ENCODE measurements at places on chromosomes 3 and 15.

- DNase-seq = peak; percentile 4
Observed at GRCh38 chr15:72511536-72511935, 37.4 kb downstream of the ARIH1 start.

DNA sequence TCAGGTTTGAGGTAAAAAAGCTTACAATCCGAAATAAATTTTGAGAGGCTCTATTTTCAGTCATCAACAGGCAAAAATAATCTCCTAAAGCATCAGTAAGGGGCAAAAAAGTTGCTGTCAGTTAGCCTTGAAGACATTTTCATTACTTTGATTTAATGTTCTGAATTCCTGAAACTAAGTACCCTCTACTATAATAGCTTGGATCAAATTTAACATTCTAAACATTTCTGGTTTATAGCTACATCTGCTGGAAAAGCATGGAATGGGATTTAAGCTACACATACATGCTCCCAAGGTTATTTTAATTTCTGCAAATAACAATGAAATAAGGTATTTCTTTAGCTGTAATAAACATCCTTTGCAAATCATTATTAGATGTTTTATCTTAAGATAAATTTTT is 245.4 kb downstream of the ULK4 start:
- peak; percentile 37 for DNase-seq

- no peak for DNase-seq
Observed at GRCh38 chr3:155317211-155317610, 23.7 kb upstream of the STRIT1 start.

- peak; percentile 6 for DNase-seq
Observed at GRCh38 chr15:78682004-78682651, 41.1 kb upstream of the CHRNB4 start.

DNA sequence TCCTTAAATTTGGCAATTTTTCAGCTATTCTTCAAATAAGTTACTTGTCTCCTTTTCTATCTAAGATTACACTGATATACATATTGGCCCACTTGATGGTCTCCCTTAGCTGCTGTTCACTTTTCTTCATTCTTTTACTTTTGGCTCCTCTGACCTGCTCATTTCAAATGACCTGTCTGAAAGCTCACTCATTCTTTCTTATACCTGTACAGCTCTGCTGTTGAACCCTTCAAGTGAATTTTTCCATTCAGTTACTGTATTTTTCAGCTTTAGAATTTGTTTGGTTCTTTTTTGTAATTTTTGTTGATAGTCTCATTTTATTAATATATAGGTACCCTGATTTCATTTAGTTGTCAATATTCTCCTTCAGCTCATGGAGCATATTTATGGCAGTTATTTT is 39.7 kb downstream of the MNS1 start:
- no peak for DNase-seq

- peak; percentile 71 for DNase-seq
Observed at GRCh38 chr15:68106656-68107055, 52.5 kb downstream of the PIAS1 start.

GRCh38 chr15:88127432-88127790 is 129.1 kb downstream of the NTRK3 start:
- DNase-seq = peak; percentile 77

- no peak for DNase-seq
Observed at GRCh38 chr3:94359996-94360395, 297.1 kb downstream of the NSUN3 start.

DNA sequence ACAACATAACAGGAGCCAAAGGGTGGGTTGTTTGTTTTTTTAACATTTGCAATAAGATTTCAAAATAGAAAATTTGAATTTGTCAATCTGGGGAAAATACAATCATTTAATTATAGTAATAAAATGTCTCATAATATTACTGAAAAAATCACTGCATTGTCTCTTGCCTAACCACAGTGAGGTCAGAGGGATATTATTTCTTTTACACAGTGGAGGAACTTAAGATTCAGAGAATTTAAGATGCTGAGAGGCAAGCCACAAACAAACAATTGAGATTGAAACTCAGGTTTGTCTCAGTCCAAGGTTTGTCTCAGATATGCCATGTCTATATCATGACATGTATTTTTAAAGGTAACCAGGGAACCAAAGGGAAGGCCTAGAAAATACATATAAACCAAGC is 428.7 kb downstream of the FOXP1 start:
- DNase-seq = no peak

GRCh38 chr15:33048255-33048654 is 146.3 kb downstream of the FMN1 start:
- no peak for DNase-seq

GRCh38 chr3:125440559-125440955 is 65.4 kb upstream of the ZNF148 start:
- DNase-seq = no peak

- DNase-seq = no peak
Observed at GRCh38 chr3:58612830-58613229, 35.6 kb upstream of the FAM107A start.

DNA sequence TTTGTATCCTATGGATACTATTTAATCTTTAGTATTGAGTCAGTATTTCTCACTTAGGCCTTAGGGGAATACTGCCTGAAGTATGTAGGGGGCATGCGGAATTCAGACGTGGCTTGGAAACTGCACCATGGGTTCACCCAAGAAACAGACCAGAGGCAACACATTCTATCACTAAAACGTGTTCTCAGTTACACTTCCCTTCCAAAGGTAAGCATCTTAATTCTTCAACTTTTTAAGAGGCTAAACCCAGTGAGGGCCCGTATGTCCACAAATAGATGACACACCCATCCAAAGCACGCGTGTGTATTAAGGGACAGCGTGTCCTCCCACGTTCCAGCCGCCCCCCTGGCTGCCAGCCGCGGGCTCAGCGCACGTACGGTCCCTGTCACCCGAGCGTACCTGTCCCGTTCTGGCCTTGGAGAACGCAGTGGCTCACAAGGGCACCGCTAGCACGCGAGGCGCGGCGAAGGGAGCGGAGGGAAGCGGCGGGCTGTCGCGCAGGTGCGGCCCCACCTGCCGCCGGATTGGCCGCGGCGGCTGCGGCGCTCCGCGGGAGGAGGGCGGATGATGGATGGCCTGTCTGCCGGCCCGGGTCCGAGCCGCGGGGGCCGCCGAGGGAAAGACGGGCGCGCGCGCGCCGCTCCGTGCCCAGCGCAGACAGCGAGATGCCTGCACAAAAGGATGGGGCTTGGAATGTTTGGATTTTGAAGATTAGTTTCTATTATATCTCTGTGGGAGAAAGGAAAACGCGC is 1003.9 kb upstream of the NR2F2 start:
- DNase-seq = peak; percentile 52

DNA sequence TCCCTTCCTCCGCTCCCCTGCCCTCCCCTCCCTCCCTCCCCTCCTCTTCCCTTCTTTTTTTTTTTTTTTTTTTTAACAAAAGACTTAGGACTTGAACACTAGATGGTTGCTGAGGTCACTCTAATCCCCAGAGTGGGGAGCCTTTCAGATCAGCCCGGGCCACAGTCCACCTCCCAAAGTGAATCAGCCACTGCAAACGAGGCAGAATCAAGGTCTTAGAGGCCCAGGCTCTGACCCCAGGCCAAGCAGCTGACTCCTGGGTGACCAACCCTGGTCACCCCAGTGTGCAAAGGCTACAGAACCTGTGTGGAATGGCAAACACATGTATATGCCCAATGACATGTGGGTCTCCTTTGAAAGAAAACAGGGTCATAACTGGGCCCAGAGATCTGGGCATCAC is 18.3 kb upstream of the EHD4 start:
- DNase-seq = no peak

- DNase-seq = no peak
Observed at GRCh38 chr3:62332017-62332416, 41.3 kb downstream of the FEZF2 start.

DNA sequence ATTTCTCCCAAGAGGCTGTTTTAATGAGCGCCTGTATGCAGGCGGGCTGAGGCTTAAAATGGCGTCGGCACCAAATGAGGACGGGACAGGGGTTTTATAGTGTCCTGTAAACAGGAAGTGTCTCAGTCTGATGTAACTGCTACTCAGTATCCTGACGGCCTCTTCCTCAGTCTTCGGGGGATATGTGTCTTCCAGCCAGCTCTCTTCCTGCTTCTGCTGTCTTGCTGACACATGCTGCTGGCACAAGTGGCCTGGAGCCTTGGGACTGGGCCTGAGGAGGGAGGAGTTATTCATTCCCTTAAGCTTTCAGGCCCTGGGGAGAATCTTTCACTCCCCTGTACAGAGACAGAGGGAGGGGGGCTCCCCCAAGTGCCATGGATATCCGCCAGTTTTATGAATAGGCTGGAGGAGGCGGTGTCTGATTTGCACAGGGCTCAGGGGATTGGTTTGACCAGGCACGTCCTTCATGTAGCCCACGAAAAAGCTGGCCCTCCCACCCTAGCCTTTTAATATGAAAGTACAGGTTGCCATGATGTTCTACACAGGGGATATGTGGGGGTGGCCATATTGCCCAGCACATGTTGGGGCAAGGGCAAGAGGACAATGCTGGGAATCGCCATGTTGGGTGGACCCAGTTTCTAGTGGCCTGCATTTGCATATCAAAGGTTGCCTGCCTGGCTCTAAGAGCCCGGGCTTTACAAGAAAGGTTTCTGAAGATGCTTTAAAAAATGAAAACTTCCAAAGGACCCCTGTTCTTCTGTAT is 19.9 kb downstream of the NDUFB4 start:
- DNase-seq = peak; percentile 37

- DNase-seq = no peak
Observed at GRCh38 chr15:27042646-27043045, 71.7 kb downstream of the GABRG3 start.

- peak; percentile 73 for DNase-seq
Observed at GRCh38 chr3:71247221-71247957, 336.1 kb downstream of the FOXP1 start.

- DNase-seq = no peak
Observed at GRCh38 chr3:115800489-115801075, 177.3 kb downstream of the GAP43 start.

DNA sequence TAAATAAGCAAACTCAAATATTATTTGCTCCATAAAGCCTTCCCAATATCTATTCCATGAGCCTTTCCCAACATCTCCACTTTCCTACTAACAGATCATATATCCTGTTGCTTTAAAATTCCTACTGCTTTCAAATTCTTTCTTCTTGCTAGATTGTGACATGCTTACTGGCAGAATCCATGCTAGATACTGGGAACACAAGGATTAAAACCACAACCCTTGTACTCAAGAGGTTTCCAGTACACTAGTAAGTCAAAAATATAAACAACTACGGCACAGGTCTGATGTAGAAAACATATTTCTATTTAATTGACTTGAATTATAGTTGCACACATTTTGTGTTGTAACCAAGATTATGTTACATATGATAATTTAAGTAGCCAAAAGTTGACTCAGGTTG is 275.0 kb downstream of the ZBTB20 start:
- no peak for DNase-seq

GRCh38 chr3:34053626-34054025 is 255.2 kb downstream of the PDCD6IP start:
- DNase-seq = no peak

- no peak for DNase-seq
Observed at GRCh38 chr3:190266913-190267290, 55.3 kb downstream of the CLDN1 start.

GRCh38 chr3:3600665-3601340 is 198.4 kb upstream of the LRRN1 start:
- DNase-seq = no peak

- peak; percentile 92 for DNase-seq
Observed at GRCh38 chr15:84748274-84749110, at the start of gene ZNF592. TSS of gene ZNF592 (plus strand) at chr15:84748592. CDS start at chr15:84782676, 34,084 bp downstream.

- DNase-seq = no peak
Observed at GRCh38 chr3:197295871-197296270, 2.5 kb downstream of the DLG1 start.

DNA sequence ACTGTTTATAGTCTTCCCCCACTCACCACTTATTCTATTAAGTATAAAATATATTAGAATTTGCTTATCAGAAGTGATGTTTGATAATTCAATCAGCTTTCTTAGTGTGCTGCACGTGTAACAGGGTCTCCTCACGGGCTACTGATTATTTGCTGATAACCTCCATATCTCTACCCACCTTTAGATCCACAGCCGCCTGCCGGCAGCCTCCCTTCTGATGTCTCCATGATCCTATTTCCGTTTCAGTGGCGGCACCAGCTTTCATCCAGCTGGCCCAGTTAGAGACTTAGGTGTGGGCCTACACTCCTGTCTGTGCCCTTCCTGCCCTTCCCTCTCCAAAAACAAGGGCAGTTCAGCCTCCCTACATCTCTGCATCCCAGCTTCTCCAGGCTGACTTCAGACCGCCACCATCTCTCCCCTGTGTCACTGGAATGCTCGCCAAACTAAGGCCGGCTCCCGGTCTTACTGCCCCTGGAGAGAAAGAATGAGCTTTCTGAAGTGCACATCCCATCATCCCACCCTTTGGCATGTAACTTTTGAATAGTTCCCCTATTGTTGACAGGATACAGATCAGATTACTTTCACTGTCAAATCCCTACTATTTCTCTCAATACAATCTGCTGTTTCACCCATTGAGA is 76.6 kb upstream of the PRTG start:
- DNase-seq = peak; percentile 26

GRCh38 chr3:141233457-141234161 is 2.0 kb downstream of the PXYLP1 start:
- DNase-seq = no peak

GRCh38 chr3:187705164-187705563 is 2.8 kb upstream of the RTP2 start:
- no peak for DNase-seq

GRCh38 chr3:48064292-48064829 is 48.1 kb upstream of the MAP4 start:
- DNase-seq = no peak

GRCh38 chr15:71559098-71559497 is 251.3 kb upstream of the NR2E3 start:
- no peak for DNase-seq

- no peak for DNase-seq
Observed at GRCh38 chr3:195015021-195015420, 255.9 kb downstream of the XXYLT1 start.

- peak; percentile 18 for DNase-seq
Observed at GRCh38 chr3:139120086-139121056, 75.7 kb upstream of the PRR23C start.

DNA sequence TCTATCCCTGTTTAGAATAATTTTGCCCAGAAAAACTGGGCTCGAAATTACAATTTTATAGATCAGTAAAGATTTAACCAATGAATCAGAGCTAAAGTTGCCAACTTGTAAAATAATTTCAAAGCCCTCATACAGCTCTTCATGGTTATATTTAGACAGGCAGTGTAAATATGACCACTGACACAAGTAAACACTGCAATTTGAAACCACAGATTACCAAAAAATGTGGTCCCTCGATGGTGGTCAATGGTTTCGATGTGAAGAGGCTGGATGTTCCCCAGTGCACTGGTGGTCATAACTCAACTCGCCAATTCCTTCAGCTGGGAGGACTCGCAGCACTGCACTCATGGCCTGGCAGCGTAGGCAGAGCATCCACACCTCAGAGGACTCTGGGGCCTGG is 28.6 kb downstream of the LRTM1 start:
- DNase-seq = no peak

GRCh38 chr3:145959457-145960088 is 201.4 kb downstream of the PLOD2 start:
- no peak for DNase-seq

DNA sequence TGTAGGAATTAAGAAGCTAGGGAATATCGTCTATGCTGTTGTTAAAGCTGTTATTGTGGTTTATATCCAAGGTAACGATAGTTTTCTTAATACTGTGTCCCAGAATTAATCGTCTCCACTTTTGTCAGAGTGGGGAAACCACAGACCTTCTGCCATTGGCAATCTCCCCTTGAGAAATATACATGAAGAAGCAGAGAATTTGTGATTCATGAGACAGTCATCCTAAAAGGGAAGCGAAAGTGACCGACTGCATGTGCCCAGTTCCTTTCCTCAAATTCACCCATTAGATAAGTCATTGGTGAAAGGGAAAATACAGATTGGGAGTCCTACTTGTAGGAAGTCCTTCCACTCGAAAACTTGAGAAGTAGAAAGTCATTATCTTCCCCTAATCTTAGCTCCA is 26.6 kb downstream of the DIPK2A start:
- peak; percentile 66 for DNase-seq
